ENCODE measurements at places on chromosomes 16 and 17.
A peak's percentile ranks its signal among the peaks of the same experiment; 100 is the strongest.

DNA sequence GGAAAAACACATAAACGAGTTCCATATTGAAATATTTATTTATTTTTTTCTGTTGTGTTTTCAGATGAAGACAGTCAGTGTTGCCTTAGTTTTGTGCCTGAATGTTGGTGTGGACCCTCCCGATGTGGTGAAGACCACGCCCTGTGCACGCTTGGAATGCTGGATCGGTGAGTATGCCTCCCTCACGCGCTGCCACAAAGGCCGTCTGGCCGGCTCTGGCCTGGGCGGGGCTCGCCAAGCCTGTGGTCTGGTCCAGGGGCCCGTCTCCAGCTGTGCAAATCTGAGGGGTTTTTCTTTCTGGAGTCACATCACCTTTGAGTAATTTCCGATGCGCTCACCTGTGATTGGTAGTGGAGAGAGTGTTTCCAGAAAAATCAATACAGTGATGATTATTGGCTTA lies 81.0 kb downstream of the RPTOR start:
- no peak for DNase-seq

- DNase-seq: no peak
Measured at GRCh38 chr16:454397-454940, 29.0 kb downstream of the RAB11FIP3 start.

- no peak for DNase-seq
Measured at GRCh38 chr17:10109146-10109545, 89.3 kb downstream of the GAS7 start.

DNA sequence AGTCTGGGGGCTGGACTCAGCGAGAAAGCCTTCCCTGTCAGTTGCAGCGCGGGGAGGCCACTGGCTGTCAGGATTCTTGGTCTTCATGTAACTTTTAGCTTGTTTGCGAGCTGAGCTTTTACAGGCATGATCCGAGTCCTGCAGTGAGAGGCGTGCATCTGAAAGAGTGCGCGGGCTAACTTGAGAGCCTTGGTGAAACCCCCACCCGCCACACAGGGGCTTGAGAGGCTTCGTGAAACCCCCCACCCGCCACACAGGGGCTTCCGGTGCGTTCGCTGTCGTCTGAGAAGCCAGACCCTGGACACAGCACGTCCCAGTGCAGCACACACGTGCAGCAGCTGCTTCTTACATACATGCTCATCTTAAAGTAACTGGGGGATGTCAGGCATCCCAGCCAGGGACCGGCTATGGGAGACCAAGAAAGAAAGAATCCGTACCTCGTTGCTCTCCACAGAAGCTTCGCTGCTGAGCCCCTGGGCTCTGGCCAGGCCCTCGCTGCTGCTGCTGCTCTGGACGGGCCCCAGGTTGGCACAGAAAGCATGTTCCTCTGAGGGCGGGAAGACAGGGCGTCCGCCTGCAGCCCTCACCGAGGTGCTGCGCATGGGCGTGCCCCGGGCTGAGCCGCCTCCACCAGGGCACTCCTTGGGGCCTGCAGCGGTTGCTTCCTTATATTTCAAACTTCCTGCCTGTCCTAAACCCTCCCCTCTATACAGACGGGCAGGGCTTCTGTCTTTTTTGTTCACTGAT lies 7.8 kb downstream of the NUDT16L1 start:
- DNase-seq: no peak

DNA sequence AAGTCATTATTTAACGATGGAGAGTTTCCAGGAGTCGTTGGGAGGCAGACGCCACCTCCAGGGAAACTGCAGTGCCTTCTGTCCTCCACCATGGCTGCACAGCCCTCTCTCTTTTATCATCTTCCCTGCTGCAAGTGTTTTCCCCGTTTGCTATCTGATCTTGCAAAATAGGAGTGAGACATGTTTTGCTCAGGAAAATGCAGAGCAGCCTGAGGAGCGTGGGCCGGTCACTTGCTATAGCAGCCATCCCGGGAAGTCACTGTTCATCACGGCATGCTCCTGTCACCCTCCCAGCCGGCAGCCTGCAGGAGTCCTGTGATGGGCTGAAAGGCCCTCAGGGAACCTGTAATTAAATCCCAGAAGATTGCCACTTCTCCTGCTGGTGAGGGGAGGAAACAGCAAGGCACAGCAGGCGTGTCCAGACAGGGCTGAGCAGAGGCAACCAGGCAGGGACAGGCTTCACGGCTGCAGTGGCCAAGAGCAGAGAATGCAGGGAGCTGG lies 143.1 kb downstream of the GSG1L start:
- no peak for DNase-seq

GRCh38 chr17:2094891-2095535 lies 40.1 kb downstream of the HIC1 start:
- no peak for DNase-seq

- DNase-seq: no peak
Measured at GRCh38 chr16:4936991-4937781, at the start of gene PPL. TSS of gene PPL (minus strand) at chr16:4937148. CDS start at chr16:4937045, 103 bp downstream.

GRCh38 chr17:4903051-4903818 lies at the start of gene CHRNE:
TSS of gene CHRNE (minus strand) at chr17:4903098. CDS start at chr17:4903063, 35 bp downstream.
- peak; percentile 46 for DNase-seq

DNA sequence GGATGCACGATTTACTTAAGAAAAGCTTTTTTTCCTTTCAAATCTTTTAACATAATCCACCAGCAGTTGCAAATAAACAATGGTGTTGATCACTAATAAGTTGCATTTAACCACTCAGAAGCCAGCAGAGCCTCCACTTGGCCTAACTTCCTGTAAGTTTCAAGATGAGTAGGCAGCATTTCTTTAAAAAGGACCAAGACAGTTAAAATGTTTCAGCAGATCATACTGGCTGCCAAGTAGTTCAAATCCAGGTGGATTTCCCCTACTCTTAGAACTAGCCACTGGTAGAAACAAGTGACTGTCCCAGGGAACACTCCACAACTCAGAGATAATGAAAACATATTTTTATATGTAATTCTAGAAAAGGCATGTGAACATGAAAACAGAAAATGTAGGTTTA lies 17.0 kb upstream of the RFFL start:
- DNase-seq: no peak

DNA sequence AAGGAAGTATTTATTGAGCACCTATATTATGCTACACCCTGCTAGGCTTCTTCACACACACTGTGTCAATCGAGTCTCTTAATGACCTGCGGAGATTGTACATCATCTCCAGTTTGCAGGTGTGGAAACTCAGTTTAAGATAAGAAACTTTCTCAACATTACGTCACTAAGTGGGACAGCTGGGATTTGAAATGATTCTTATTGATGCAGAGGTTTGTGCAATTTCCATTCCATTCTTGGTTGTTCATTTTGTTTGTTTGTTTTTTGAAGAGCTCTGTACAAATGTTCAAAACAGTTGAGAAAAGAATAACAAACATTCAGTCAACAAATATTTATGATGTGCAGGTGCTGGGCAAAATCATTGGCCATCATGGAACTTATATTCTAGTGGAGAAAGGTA lies 84.8 kb downstream of the MAP2K6 start:
- no peak for DNase-seq

GRCh38 chr17:67469208-67469980 lies 92.3 kb downstream of the PITPNC1 start:
- DNase-seq: no peak

GRCh38 chr17:47967607-47968252 lies 3.2 kb upstream of the CDK5RAP3 start:
- DNase-seq: no peak

DNA sequence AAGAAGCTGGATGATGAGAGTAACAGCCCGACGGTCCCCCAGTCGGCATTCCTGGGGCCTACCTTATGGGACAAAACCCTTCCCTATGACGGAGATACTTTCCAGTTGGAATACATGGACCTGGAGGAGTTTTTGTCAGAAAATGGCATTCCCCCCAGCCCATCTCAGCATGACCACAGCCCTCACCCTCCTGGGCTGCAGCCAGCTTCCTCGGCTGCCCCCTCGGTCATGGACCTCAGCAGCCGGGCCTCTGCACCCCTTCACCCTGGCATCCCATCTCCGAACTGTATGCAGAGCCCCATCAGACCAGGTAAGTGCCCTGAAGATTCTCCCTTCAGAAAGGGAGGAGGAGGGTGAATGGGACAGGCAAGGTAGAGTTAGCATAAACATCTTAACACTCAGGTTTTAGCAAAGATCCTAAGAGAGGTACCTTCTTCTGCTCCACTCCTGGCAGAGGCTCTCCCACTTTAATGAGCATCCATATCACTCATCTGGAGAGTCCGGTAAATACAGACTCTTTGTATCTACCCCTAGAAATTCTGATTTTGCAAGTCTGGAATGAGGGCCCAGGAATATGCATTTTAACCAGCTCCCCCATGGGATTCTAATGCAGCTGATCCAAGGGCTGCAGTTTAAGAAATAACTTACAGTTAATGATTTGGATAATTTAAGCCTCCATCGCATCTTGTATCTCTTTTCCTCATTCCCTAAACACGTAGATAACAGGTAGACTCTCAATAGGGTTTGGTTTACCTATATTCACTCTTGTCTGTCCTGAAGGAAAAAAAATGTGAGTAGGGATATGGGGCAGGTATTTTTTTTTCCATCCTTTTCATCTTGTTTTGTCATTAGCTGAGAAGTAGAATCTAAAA lies 3.3 kb downstream of the HLF start:
- no peak for DNase-seq

- no peak for DNase-seq
Measured at GRCh38 chr16:48057048-48057447, 98.7 kb downstream of the ABCC12 start.

GRCh38 chr17:28741358-28742349 lies 2.2 kb upstream of the TRAF4 start:
- DNase-seq: no peak

GRCh38 chr16:89116341-89117226 lies 22.9 kb downstream of the ACSF3 start:
- no peak for DNase-seq

GRCh38 chr17:72102366-72102765 lies 18.5 kb upstream of the SOX9 start:
- no peak for DNase-seq

GRCh38 chr16:68275611-68276191 lies 11.4 kb downstream of the SLC7A6 start:
- no peak for DNase-seq

DNA sequence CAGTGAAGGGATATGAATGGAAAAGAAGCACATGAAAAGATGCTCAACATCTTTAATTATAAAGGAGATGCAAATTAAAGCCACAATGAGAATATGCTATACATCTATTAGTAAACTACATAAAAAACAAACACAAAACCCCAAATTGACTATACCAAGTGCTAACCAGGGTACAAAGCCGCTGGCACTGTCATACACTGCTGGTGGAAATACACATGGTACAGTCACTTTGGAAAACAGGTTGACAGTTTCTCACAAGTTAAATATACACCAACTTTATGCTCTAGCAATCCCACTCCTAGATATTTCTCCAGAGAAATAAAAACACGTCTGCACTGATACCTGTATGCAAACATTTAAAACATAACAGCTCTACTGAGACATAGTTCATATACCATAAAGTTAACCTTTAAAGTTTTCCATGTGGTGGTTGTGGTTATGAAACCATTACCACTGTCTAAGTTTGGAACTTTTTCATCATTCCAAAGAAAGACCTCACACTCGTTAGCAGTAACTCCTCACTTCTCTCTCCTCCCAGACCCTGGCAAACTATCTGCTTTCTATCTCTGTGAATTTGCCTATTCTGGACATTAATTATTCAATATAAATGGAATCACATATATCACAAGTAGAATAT lies 42.7 kb downstream of the ADGRG5 start:
- DNase-seq: no peak

GRCh38 chr16:50478773-50479149 lies 69.4 kb upstream of the NKD1 start:
- no peak for DNase-seq

All from activated CD4-positive, CD25-positive, alpha-beta regulatory T cell (primary cell).